ENCODE measurements at places on chromosomes 6 and 20. TPM values are rescaled to one million over a fixed set of nuclear protein-coding genes. Genes with fewer than 3 reads are reported as not detected.
A peak's percentile ranks its signal among the peaks of the same experiment; 100 is the strongest.

DNA sequence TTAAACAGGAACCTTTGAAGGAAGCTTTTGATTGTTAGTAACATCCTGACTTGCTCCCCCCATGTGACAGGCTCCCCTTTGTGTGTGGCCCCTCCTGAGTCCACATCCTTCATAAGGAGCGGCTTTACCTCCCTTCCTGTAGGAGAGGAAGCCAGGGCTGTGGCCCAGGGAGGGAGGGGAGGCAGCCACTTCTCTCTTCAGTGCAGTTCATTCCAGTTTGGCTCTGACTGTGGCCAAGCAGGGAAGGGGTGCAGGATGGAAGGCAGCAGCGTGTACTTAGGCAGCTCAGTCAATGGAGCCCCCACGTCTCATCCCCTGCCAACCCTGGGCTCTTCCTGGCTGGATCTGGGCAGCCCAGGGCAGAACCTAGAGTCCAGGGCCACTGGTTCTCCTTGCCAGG is 295.2 kb downstream of the QKI start:
- DNase-seq = no peak

OXT gene
- total RNA-seq = not detected

GRCh38 chr6:42745083-42745639 is 742 bp downstream of the TBCC start:
- DNase-seq = peak; percentile 81

RAD21L1 gene
- 0.19 TPM for total RNA-seq

DNA sequence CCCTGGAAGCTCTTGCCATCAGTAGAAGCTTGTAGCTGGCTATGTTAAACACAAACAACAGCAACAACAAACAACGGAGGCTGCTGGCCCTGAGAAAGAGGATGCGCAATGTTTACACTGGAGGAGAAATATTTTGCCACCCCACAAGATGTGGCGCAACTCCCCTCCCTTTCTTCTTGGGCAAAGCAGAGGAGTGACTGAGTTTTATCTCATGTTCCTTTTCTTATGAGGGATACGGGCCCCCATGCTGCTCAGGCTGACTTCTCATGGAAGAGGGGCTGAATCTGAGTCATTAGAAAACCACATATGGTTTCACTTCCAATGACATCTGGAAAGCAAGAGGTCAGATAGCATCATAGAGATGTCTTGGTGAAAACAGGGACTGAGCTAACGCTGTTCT is 75.9 kb upstream of the HDDC2 start:
- peak; percentile 18 for DNase-seq

C20orf141 gene
- total RNA-seq = not detected

- no peak for DNase-seq
Measured at GRCh38 chr20:38196076-38196475, 31.0 kb upstream of the TGM2 start.

DNA sequence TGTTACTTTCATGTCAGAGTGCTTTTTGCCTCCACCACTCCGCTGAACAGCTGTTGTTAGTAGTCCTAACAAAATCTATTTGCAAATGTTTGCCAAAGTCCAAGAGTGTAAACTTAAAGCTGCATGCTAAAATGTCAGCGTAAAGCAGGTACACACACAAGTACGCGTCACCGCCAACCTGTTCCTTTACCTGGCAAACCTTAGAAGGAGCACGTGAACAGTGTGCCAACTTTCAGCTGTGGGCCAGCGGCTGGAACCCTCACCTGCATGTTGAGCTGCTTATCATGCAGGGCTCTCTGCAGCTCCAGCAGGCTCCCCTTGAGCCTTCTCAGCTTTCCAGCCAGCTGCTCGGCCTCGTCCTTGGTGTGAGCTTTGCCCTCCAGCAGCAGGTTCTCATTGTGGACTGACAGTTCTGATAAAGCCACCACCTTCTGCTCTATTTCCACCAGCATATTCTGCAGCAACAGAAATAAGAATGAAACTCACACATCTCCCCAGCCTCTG is 359.3 kb downstream of the SYNE1 start:
- DNase-seq = no peak

- DNase-seq = no peak
Measured at GRCh38 chr6:39221115-39221514, 8.2 kb downstream of the KCNK5 start.

NKX2-4 gene
- total RNA-seq = not detected

EPPIN gene
- not detected for total RNA-seq

TFAP2C gene
- total RNA-seq = not detected

DNA sequence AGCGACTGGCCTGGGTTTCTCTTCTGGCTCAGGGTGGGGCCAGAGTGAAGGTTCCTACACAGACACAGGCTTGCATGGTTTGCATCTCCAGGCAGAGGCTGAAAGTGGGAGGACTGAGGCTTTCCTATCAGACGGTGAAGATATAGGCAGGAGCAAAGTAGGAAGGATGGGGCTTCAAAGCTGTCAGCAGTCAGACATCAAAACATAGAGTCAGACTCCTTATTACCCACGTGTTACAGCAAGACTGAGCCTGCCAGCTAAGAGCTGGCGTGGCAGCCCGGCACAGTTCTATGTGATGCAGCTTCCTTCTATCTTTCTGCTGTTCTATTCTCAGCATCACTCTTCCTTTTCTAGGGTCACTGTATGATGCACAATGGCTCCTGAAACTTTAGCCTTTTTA is 445.1 kb downstream of the DOK5 start:
- DNase-seq = no peak

- peak; percentile 94 for DNase-seq
Measured at GRCh38 chr6:138682704-138683527, 90.7 kb upstream of the CCDC28A start.

CAPN11 gene
- 0.06 TPM for total RNA-seq

GRCh38 chr20:10332656-10333415 is 101.2 kb downstream of the MKKS start:
- peak; percentile 92 for DNase-seq

ABHD16B gene
- total RNA-seq = not detected

SGK2 gene
- not detected for total RNA-seq

DNA sequence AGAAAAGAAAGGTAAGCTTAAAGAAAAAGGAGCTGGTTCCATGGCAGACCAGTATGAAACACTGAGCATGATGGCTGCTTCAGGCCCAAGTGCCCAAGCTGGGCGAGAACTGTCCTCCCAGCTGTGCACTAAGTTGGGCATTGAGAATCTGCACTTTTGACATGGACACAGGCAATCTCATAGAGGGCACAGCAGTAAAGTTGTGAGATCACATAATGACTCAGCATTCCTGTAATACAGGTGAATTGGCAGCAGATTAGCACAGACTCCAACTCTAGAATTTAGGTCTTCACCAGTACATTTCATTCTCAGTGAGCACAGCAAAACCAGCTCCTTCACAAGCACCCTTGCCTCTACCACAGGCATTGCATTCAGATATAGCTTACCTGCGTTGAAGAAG is 343.4 kb downstream of the PKHD1 start:
- no peak for DNase-seq

DNA sequence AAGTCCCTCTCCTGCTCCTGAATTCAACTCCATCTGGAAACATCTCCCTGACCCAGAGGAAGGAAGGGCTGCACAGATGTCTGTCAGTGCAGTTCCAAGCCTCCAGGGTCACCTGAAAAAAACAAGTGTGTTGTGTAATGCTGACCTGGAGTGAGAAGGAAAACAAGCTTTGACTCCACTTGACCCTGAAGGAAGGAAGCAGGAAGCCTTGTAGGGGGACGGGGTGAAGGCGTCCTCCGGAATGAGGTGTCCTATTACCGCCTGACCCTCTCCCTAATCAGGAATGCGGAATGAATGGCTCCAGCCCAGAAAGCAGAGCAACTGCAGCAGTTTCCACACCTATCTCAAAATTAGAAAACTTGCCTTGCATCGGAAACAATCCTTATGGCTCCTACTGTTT is 13.9 kb upstream of the ADGRF5 start:
- no peak for DNase-seq
